NB4 (cell line): ENCODE measurements at places on chromosomes 3 and 15.

- no peak for DNase-seq
Measured at GRCh38 chr3:64417816-64418215, 192.6 kb upstream of the PRICKLE2 start.

DNA sequence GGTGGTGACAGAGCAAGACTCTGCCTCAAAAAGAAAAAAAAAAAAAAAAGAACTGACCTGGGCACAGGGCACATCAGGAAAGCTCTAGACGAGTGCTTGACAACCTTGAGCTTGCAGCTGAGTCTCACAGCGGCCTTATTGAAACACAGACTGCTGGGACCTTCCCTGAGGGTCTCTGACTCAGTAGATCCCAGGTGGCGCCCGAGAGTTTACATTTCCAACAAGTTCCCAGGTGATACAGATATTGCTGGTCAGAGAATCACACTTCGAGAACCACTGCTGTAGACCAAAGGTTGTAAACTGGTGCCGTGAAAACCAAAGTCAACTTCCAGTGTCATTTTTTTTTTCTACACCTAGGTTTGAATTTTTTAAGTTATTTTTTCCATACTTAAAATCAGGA lies 573.2 kb upstream of the MDFIC2 start:
- DNase-seq, result peak; percentile 3

DNA sequence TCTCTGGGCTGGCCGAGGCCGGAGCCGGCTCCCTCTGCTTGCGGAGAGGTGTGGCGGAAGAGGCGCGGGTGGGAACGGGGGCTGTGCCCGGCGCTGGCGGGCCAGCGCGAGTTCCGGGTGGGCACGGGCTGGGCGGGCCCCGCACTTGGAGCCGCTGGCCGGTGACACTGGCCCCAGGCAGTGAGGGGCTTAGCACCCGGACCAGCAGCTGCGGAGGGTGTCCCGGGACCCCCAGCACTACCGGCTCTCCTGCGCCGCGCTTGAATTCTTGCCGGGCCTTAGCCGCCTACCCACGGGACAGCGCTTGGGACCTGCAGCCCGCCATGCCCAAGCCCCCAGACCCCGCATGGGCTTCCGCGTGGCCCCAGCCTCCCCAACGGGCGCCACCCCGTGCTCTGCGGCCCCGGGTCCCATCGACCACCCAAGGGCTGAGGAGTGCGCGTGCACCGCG lies 736.3 kb upstream of the ARRDC4 start:
- no peak for DNase-seq

DNA sequence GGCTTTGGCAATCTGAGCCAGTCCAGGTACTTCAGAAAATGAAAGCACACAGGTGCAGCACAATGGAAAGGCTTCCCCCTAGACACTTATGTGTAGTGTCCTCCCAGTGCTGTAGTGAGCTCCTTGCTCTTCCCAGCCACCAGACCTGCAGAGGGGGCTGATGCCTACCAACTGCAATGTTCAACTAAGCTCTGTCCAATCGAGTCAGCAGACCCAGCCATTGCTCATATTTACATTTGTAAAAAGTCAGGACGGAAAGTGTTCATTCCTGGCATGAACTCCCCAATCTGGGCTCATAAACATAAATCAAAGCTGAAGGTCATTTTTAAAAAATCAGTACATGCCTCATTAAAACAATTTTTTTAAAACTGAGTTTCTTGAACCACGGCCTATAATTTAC lies 73.0 kb downstream of the FOXP1 start:
- DNase-seq, result no peak

DNA sequence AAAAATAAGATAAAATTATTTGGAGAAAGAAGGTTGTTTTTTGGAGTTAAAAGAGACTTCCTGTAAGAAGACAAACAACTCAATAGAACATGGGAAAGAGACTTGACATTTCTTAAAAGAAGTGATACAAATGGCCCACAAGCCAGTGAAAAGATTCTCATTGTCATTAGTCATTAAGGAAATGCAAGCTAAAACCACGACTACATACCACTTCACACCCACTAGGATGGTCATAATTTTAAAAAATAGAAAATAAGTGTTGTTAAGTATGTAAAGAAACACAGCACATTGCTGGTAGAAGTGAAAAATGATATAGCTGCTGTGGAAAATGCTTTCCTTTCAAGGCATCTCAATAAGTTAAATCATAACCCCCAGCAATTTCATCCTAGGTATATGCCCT lies 44.4 kb upstream of the GK5 start:
- no peak for DNase-seq

- no peak for DNase-seq
Measured at GRCh38 chr3:171908731-171909130, 65.6 kb downstream of the TMEM212 start.

DNA sequence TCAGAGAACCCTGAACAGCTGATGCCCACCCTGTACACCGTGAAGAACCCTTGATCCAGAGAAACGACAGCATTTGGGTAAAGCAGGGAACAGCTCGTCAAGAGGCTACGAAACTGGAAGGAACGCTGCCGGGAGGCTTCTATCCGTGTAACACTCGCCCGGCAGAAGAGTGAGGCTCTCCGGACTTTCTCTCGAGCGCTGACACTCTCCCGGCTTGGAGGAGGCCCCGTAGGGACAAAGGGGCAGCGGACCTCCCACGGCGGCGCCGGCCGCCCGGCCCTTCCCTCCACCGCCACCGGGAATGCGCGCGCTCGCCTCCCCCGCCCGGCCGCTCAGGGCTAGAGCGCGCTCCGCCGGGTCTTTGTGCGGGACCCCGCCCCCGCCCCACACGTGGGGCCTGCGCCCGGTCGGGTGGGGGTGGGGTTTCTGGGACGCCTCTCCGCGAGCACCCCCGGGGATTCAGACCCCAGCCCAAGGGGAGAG lies 1.7 kb downstream of the HYAL2 start:
- peak; percentile 79 for DNase-seq
